Panc1 (cell line): ENCODE measurements at places on chromosomes 2 and 18.

DNA sequence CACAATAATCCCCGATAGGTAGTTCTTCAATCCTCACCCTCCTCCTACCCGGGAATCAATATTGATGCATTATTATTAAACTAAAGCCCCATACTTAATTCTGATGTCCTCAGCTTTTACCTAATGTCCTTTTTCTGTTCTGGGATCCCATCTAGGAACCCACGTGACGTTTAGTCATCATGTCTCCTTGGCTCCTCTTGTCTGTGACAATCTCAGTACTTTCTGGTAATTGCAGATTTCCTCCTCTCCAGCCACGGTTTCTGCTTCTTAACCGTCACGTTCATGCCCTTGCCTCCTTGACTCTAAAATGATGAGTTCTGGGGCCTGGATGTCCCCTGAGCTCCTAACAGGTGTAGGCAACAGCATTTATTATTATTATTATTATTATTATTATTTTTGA is 2.9 kb upstream of the DGKD start:
- no peak for DNase-seq

DNA sequence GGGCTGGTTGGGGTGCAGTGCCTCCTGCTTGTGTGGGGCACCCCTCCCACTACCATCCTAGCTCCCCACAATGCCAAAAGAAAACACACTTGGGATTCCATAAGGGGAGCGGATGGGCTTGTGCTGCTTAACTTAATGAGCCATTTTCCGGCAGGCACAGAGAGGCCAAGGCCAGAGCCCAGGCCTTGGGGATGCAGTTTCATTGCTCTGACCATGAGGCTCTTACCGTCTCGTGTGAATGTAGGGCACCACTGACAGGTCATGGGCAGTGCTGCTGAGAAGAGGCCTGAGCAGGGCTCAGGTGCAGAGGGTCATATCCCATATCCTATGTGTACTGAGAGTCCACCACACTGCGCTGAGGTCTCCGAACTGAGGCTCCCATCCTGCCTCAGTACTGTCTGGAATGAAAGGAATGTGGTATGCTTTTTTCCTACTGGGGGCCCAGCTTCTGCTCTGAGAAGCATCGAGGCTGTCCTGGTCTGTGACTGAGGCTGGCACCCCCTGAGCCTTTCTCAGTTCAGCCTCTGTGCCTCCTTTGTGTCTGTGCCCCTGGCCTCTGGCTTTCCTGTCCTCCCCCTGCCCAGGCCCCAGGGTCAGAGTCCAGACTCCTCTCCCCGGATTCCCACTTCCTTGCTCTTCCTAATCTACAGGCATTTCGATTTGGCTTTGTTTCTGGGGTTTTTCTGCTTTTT is 45.2 kb upstream of the MAPRE3 start:
- no peak for DNase-seq

DNA sequence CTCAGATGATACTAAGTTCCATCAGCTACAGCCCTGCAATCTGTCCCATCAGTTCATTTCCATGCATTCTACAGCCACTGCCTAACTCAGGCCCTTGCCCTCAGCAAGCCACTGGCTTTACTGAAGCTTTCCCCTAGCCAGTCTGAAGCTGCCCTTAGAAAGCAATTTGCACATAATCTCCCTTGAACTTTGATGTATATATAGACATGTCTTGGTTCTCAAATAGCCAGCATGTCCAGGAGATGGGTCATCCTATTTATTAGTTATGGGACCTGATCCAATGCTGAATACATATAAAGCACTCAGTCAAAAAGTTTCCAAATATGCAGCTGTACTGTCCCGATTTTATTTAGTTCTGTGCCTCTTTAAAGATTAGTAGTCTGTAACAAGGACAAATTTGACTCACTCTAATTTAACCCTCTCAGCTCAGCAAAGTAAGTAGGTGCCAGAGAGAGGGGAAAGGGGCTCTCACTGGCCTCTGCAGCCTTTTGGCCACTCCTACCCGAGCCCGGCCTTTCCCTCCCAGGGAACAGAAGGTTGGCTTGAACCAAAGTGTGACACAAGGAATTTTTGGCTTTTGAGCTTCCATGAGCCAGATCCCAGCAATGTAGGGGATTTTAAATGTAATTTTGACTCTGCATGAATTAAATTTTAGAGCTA is 70.7 kb downstream of the CCDC93 start:
- DNase-seq: no peak

DNA sequence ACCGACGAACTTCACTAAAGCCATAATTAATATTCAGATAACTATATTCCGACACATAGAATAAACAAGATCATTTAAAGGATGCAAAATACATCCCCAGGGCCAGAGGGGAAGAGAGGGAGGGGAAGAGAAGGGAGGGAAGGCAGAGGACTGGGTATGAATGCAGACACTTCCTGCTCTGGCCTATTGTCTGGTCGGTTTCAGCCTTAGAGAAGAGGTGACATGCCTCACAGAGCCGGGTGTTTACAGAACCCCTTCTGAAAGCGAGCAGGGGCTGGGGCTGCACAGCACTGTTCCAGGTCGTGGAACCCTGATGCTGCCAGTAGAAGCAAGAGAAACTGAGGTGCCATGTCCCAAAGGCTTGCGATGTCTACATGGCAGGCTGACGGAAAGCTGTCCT is 31.0 kb downstream of the CELF4 start:
- no peak for DNase-seq

DNA sequence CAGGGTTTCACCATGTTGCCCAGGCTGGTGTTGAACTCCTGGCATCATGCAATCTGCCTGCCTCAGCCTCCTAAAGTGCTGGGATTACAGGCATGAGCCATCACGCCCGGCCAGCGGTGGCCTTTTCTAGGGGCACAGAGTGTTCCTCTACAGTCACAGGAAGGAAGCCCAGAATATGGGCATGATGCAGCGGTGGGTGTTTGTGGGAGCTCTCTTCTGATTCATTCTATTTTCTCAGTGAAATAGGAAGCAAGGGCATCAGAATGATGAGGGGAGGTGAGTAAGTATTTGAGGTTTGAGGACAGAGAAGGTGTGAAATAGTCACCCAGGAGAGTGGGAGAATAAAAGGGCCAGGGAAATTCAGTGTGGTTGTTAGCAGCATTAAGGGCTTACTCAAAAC is 70.3 kb upstream of the PSME4 start:
- no peak for DNase-seq

- DNase-seq: no peak
Observed at GRCh38 chr2:75598589-75599155, 37.9 kb upstream of the EVA1A start.

DNA sequence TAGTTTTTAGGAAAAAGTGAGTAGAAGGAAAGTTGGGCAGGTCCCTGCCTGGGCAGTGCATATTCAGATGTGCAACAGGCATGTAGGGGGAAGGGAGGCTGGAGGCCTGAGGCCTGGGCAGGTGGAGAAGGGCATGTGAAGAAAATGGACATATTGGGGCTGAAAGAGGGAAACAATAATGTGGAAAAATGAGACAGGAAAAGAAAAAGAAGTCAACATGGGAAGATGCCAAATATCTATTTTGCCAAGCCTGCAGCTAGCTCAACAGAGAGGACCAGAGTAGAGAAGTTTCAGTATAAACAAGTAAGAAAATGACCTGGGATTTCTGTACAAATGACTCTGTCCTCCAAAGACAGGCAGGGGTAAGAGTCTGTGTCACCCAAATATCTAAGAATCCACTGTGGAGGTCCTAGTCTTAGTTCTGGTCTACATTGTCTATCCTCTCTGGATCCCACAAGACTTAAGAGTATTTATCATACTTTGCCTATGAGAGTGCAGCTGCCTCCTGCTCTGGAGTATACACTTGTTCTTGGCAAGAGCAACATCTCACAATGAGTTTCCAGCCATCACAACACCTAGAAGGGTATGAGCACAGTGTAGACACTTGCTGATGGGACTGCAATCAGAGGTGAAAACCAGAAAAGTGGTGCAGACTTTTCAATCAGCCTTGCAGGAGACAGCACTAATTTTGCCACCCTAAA is 80.2 kb downstream of the CLHC1 start:
- DNase-seq: no peak

DNA sequence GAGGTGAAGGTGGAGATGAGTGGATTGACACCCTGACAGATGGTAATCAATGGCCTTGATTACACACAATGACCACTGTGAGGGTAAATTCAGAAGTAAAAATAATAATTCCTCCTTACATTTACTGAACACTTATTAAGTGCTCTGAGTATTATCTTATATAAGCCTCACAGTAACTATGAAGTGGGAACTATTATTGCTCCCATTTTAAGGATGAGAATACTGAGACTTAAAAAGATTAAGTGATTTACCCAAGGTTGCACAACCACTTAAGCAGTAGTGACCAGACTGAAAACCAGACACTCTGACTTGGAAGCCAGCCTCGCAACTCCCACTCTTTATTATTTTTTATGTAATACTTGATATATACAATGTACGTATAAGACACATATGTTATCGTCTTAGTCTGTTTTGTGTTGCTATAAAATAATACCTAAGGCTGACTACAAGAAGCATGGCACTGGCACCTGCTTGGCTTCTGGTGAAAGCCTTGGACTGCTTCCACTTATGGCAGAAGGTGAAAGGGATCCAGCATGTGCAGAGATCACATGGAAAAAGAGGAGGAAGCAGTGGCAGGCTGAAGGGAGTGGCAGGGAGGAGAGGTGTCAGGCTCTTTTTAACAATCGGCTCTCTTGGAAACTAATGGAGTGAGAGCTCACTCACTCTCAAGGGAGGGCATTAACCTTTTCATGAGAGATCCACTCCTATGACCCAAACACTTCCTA is 41.5 kb upstream of the C1D start:
- DNase-seq: no peak

- DNase-seq: no peak
Observed at GRCh38 chr2:64298161-64298560, 153.9 kb upstream of the PELI1 start.

GRCh38 chr2:168210216-168210894 is 37.0 kb downstream of the STK39 start:
- DNase-seq: no peak

GRCh38 chr2:96591494-96591893 is 46.6 kb downstream of the KANSL3 start:
- no peak for DNase-seq

DNA sequence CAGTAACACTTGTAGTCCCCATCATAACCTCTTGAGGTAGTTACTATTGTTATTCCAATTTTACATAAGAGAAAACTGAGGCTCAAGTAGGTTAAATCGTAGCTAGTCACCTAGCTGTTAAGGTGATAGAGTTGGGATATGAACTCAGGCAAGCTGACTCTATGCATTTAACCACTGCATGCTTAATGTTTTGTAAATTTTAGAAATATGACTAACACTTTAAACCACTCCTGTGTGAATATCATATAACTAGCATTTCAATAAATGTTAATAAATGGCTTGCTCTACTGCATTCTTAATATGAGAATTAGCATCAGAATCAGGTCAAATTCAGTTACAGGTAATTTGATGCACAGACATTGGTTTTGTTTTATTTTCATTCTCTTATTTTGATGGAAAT is 35.6 kb upstream of the CREB1 start:
- DNase-seq: no peak
